ENCODE measurements at places on chromosomes 13 and 19.

DNA sequence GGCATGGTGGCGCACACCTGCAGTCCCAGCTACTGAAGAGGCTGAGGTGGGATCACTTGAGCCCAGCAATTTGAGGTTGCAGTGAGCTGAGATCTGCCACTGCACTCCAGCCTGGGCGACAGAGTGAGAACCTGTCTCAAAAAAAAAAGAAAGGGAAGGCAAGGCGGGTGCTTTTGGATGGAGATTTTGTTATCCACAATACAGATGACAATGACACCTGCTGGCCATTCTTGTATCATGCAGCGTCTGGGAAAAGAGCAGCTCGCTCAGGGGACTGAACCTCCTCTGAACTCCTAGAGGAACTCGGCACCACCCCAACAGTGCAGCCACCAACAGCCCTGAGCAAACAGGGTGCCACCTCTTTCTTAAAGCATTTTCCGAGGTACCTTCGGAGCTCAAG lies 22.8 kb downstream of the HAUS8 start:
- DNase-seq = no peak

- DNase-seq = peak; percentile 59
Measured at GRCh38 chr19:35248310-35249145, at the start of gene LSR. Gene LSR (plus strand): TSS chr19:35249002. CDS start chr19:35249023, 21 bp downstream.

- no peak for DNase-seq
Measured at GRCh38 chr13:25136880-25137787, 35.0 kb downstream of the AMER2 start.

DNA sequence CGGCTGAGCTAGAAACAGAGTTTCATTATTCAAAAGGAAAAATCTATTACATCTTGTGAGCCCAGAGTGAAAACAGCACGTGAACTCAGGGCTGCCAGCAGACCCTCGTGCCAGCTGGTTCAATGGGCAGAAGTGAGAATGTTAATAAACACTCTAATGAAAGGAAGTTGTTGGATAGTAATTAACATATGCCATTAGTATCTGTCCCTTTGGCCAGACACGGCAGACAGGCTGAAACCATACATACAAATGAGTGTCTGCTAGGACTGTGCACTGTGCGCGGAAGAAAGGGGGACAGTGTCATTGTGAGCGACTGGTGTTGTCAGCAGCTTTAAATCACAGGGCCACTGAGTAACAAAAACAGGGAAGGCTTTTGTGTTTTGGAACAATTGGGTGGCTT lies 121.9 kb upstream of the TSC22D1 start:
- no peak for DNase-seq

GRCh38 chr13:80214521-80214991 lies 126.4 kb downstream of the SPRY2 start:
- no peak for DNase-seq

DNA sequence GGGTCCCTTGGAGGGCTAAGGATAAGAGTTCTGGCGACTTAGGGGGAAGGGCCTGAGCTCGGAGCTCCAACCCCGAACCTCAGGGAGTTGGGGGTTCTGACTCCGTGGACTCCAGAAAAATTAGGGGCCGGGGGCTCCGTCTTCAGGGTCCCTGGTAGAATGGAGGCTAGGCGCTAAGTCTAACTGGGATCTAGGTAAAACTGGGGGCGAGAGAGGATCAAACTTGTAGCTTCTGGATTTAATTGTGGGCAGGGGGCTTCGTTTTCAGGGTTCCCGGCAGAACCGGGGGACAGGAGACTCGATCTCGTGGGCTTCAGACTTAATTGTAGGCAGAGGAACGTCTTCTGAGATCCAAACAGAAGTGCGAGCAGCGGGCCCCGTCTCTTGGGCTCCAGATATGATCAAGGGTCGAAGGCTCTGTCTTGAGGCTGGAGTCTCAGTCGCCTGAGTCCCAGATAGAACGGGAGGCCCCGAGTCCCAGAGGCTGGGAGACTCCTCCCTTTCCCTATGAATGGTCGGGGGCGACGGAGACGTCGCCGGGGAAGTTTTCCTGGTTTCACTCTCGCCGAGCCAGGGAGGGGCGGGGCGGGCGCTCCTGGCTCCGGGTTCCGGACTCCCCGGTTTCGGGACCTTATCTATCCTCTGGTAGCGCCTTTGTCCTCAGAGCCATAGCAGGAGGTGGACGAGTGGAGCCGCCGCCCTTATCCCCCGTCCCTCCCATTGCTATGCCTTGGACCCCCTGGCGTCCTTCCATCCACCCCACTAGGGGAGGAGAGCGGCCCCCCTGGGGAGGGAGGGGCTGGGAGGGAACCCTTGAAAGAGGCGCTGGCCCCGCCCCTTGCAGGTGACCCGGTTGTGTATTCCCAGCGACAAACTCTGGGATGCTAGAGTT lies 1.3 kb downstream of the NECTIN2 start:
- DNase-seq = no peak

All from NCI-H1436 treated with DMSO at 0.1 percent for 48 hours (cell line).